ENCODE measurements at places on chromosomes 7 and 10.

DNA sequence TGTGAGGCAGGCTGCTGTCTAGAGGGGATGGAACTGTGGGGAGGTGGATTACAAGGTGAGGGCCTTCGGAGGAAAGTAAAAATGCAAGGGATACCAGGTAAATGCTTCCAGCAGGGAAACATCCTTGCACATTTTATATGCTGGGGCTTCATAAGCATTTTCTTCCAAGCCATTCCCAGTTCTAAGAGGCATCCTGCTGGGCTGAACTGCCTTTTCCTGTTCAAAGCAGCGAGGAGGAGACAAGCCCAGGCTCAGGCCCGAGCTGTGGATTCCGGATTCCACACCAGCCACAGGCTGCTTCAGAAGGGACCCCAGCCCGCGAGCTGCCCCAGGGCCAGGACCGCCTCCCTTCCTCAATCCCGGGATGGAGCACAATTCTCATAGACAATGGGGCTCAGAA, 249.7 kb downstream of the TNS3 start:
- DNase-seq: no peak

DNA sequence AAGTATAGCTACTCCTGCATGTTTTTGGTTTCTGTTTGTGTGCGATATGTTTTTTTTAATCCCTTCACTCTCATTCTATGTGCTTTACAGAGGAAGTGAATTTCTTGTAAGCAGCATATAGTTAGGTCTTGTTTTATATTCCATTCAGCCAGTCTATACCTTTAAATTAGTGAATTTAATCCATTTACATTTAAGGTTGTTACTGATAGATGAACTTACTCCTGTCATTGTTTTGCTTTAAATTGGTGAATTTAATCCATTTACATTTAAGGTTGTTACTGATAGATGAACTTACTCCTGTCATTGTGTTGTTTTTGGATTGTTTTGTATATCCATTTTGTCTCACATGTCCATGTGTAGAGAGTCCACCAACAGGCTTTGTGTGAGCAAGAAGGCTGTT, 11.1 kb downstream of the GIMAP8 start:
- DNase-seq: no peak

DNA sequence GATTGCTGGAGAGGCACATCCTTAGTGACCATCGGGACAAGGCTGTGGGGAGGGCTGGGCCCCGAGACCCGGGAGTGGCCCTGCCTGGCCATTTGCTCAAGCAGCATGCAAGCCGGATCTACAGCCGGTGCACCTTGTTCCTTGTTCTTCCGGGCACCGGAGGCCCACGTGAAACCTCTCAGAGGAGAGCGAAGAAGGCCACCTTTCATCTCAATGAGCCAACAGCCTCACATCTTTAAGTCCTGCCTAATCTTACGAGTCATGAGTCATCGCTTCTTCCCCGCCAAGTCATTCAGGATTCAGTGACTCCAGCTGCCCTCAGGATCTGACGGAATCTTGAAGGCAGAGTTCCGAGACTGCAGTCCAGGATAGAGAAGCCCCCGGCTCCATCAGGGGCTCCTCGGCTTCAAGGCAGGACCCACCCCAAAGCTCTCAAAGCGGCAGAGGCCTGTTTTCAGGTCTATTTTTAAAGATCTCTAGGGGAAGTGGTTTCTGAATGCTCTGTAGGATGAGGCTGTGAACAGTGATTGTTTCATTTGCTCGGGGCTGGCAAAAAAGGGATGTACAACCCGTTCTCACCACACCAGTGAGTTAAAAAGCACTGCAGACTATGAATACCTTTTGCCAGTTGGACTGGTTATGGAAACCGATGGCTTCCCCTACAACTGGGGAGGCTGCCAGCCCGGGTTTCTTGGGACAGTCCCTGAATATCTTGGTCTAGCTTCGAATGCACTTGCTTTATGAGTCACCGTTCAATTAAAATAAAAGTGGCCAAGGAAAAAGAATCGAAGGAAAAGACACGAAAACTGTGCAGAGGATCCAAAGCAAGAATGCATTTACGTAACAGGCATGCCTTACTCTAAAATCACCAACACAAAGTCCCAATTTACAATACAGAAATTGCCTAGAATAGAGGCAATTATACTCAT, 57.2 kb upstream of the ECHDC3 start:
- DNase-seq: peak; percentile 79

DNA sequence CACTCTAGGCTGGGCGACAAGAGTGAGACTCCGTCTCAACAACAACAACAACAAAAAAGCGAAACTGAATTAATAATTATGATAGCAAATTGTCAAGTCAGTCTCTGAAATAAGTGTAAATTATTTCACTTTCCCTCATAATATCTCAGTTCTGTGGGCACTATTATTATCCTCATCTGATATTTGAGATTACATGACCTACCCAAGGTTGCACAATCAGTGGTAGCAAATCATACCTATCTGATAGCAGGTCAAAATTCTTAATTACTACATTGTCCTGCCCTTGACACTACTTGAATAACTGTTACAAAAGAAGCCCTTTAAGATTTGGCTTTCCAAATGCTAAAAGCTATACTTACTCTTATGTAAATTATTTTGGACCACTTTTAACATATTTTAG, 115.2 kb upstream of the GPR22 start:
- no peak for DNase-seq

GRCh38 chr7:17325364-17325763, 26.9 kb downstream of the AHR start:
- DNase-seq: no peak

GRCh38 chr7:158031867-158032308, 555.7 kb downstream of the PTPRN2 start:
- no peak for DNase-seq
